ENCODE measurements at places on chromosomes 16 and 17. TPM values are rescaled to one million over a fixed set of nuclear protein-coding genes. Genes with fewer than 3 reads are reported as not detected.

Gene FA2H
- 0.13 TPM for total RNA-seq

Gene KDM6B
- total RNA-seq, result 20.5 TPM

Gene HGS
- 112 TPM for total RNA-seq

Gene CTRB2
- total RNA-seq, result not detected

Gene CCL17
- total RNA-seq, result 2.5 TPM

Data from activated naive CD4-positive, alpha-beta T cell treated with anti-CD3 and anti-CD28 coated beads, Interleukin-2, amount 10 ng/mL, durations not matched to agents 5 hours and 36 hours (primary cell).